ENCODE measurements at places on chromosomes 2 and 18. TPM values are rescaled to one million over a fixed set of nuclear protein-coding genes. Genes with fewer than 3 reads are reported as not detected.

DNA sequence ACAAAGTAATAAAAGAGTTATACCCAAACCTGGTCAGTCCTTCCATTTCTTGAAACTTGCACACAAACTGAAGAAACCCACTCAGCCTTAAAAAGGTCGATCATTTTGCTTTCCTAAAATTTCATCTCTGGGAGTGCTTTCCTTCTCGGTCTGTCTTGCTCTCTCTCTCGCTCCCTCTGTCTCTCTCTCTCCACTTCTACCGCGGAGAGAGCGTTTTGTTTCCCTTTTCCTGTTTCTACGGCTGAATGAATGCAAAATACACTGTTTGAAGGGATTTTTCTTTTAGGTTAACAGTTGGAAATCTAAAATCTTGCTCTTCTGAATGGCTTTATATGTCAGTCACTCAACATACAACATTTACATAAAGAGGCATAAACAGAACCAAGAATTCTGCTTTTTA, 424.2 kb downstream of the TGIF1 start:
- DNase-seq: no peak

The LRRTM1 gene
- total RNA-seq: not detected

DNA sequence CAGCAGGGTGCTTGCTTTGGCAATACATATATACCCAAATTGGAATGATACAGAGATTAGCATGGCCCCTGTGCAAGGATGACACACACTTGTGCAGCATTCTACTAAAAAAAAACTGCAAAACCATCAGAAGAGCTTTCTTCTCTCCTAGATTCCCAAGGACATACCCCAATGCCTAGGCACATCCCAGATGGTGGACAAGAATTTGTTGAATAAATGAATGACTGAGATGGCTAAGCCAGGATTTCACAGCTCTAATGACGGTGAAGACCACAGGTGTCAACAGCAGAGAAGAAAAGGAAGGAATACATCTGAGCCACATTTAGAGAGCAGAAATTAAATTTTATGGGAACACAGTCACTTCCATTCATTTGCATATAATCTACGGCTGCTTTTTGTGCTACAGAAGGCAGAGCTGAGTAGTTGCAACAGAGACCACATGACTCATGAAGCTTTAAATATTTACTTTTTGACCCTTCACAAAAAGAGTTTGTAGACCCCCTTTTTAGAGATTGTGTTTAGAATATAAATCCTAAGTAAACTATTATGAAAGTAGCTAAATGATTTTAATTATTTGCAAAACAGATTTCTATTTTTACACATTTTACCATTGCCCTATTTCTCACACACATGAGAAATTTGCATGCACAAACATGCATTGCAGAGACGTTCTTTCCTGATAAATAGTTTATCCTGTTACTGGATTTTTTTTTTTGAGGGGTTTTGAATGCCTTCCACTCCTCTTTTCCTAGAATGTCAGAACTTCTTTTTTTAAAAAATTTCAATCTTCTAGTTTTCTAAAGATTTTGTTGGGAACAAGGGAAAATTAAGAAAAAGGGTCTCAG, 119.0 kb downstream of the PMAIP1 start:
- no peak for DNase-seq

DNA sequence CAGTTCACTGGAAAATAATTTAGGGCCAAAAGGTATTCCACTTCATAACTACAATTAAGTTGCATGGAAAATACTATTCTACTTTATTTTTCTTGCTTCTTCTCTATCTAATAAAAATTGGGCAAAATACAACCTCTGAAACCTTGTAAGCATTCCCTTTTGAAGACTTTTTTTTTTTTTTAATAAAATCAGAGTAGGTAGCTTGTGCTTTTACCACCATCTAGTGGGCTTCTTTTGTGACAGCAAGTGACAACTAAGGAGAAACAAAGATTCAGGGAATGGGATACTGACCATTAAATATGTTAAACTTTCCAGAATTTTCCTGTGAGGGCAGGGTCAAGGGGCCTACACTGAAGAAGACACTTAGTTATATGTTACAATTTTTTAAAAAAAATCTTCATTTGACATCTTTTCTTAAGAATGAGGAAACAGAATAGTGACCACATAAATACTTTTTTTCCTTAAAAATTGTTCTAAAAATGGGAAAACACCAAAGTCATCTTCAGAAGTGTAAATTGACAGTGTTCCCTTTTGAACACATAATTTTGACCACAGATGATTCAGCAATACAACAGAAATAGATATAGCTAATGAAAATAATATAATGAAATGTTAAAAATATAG, 1183.2 kb upstream of the ACVR2A start:
- DNase-seq: peak; percentile 62

The RPS27A gene
- 1,379 TPM for total RNA-seq

DNA sequence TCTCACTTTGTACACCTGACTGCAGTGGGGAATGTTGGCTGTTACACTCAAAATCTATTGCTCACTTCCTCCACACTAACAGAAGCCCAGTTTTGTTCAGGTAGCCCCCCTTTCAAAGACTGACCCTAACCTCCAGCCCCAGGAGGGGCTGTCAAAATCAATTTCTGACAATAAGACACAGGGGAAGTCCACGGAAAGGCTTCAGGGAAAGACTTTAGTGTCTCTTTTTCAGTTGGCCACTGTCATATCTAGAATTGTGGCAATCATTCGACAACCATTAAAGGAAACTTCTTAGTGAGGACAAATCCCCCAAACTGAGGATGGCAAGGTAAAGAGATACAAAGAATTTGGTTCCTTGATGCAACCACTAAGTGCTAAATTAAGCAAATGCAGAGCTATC, 59.0 kb downstream of the BARD1 start:
- DNase-seq: no peak

The PLGLB1 gene
- 6.4 TPM for total RNA-seq

DNA sequence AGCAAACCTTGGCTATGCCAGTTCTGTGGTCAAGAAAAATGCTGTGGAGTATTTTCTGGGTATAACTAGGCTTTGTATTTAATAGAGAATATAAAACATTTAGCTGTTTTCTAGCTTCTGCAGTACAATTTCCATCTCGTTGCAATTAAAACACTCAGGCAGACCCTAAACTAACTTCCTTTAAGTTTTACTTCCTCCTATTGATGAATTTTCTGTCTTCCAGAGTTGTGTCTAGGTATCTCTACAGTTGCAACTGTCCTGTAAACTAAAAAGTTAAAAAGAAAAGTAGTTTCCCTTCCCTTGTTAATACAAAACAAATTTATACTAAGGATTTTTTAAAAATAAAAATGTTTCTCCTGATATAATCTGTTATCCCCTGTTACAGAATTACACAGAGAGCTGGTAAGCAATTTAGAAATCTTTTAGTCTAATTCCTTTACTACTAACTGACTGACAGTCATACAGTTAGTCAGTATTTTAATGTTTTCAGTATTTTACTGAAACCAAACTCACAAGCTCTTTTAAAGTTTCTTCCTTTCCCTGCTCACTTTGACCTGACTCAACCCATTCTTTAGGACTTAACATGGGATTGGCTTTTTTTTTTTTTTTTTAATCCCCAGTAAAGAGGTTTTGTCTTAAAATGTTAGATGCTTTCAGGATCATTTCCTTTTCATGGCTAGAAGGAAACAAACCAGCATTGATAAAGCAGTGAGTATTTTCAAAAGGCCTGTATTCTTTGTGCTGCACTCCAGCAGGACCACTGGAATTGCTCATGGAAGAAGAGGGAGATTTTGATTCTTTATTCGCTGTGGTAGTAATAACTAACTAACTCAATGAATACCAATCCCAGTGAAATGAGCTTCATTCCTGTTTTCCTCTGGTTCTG, 22.9 kb downstream of the ITGAV start:
- DNase-seq: no peak

DNA sequence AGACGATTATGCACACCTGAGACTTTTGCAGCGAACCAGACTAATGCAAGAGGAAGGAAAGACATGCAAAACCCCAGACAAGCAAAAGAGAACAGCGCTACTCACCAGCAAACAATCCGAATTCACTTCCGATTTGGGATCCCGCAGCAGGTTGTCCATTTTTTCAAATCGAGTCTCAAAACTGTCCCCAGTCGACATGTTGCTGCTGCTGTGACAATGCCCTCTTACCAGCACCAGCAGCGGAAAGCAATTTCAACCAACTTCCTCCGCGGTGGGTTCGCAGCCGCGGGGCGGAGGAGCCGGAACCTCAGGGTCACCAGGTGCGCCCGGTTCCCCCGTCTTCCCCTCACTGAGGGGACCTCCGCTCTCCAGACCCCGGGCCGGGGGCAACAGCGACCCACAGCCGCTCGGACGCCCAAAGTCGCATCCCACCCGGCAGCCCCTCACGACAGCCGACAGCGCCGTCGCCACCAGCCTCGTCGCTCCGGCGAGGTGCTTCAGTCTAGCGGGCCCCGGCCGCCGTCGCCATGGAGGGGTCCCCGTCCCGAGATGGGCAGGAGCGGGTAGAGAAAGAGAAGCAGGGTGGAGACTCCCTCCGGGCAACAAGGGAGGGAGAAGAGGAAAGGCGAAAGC, 784 bp downstream of the ROCK1 start:
- DNase-seq: peak; percentile 57

GRCh38 chr2:127620866-127621265, 25.1 kb upstream of the GPR17 start:
- DNase-seq: no peak

DNA sequence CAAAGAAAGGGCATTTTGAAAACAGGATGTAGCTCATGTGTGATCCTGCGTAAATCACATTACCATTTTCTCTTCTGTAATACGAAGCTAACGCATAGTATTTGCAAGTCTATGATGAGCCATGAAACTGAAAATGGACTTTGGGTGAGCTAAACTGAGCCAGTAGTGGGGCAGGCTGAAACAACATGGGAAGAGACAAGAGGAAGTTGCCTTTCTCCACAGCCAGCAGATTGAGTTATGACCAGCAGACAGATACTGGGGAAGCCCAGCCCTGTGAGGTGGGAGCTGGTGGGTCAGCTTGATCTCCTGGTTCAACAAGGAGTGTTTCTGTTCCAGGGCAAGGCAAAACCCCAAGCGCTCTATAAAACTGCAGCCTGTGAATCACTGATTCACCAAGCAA, 11.8 kb downstream of the CYRIA start:
- DNase-seq: no peak

The ZAP70 gene
- total RNA-seq: 19.2 TPM

The TMEM247 gene
- not detected for total RNA-seq

DNA sequence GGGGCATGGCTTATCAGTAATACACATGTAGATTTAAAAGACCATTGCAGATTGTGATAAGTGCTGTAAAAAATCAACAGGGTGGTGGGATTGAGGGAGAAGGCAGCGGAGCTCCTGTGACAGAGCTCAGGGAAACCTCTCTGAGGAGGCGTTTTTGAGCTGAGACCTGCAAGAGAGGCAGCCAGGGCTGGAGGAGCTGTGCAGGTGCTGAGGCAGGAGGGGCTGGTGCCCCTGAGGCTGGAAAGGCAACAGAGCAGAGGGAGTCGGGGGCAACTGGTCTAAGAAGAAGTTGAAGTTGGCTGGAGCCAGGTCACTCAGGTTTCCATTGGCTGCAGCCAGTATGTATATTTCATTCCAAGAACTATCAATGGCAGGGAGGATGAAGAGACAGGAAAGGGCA, 47.6 kb downstream of the KLHL29 start:
- DNase-seq: no peak

DNA sequence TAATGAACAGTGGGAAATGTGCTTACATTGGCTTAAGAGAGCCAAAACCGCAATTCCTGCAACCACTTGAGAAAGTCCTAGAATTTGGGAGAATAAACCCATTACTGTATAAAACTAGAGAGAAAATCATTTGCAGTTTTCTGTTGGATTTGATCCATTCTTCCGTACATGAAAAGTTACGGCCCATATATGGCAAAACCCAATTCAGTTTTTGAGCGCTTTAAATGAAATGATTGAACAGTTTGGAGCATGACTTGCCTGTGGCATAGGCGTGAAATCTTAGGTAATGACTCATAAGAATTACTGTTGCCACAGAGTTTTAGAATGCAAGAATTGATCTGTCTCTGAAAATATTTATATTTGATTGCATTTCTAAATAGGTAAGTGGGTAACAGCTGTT, 52.0 kb downstream of the PHLPP1 start:
- no peak for DNase-seq

The STPG4 gene
- total RNA-seq: not detected

GRCh38 chr18:69230204-69230603, 170.5 kb upstream of the DOK6 start:
- no peak for DNase-seq

The CDK15 gene
- total RNA-seq: 1.3 TPM
